ENCODE measurements at places on chromosomes 7 and 10. TPM values are rescaled to one million over a fixed set of nuclear protein-coding genes. Genes with fewer than 3 reads are reported as not detected.
A peak's percentile ranks its signal among the peaks of the same experiment; 100 is the strongest.

DNA sequence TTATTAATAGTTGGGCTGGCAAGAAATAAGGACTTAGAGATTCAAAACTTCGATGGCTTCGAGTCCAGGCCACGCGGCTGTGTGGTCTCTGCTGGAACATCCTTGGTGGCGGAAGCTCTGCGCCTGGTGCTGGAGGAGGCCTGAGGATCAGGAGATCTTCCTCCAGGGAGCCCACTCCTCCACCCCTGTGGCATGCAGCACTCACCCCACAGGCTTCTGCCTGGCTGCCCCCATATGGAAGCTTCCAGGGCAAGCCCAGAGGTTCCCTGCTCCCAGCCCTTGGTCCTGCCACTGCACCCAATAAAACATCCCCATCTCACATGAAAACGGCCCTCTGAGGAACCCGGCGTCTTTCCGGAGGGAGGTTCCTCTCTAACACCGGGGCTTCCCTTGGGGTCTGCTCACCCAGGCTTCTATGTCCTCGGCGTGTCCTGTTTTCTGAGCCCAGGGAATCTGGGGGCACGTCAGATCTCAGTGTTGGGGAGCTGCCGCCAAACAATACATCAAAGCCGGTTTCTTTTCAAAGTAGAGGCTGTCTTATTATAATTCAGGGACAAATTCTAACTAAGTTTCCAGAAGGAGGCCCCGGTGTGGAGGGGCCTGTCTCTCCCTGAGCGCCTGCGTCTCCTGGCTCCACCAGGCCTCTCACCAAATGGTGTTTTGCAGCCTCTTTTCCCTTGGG lies 32.4 kb downstream of the CALML3 start:
- H3K36me3 ChIP-seq = no peaks in the 10 kb centered on the region
- no peak overlapping the region for H3K4me3 ChIP-seq
- no peak overlapping the region for H3K27ac ChIP-seq
- DNase-seq = no peak
- H3K27me3 ChIP-seq = peaks cover 21% of the 10 kb centered on the region

DNA sequence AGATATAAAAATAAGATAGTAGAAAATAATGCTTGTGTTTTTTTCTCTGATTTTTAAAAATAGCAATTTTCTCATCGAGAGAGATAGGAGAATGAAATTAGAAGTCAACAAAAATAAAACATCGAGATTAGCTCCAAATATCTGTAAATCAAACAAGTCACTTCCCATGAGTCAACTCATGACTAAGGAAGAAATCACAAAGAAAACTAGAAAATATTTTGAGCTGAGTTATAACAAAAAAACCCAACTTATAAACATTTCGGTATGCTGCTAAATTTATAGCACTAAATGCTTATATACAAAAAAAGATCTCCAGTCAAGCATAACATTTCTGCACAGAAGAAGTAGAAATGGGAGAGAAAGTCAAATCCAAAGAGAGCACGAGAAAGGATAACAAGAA lies 140.1 kb downstream of the ITGA8 start:
- H3K27me3 ChIP-seq = no peaks in the 10 kb centered on the region
- no peak overlapping the region for H3K4me3 ChIP-seq
- DNase-seq = no peak
- H3K27ac ChIP-seq = no peak overlapping the region
- H3K36me3 ChIP-seq = no peaks in the 10 kb centered on the region
- H3K4me1 ChIP-seq = no peaks in the 10 kb centered on the region

DNA sequence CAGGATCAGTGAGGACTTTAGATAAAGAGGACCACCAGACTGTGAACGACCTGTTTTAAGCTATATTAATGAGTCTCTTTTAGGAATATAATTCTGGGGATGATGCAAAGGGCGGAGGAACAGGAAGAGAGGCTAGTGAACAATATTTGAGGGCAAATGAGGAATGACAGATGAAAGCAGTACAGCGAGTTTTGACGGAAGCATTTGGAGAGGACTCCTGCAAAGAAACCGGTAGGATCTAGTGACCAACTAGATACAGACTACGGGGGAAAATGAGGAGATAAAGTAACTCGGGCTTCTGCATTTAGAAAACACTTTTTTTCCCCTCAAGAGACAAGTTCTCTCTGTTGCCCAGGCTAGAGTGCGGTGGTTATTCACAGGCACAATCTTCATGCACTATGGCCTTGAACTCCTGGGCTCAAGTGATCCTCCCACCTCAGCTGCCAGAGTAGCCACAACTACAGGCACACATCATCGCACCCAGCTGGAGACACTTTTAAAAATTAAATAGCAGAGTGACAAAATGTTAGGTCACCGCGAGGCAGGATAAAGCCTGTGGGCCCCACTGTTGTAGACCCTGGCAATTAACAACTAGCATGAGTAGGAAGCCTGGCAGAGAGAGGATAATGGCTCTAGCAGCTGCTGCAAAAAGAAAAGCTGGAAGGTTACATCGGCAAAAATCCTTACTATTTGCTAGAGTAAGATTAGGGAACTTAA lies 143.2 kb downstream of the SRPK2 start:
- peaks cover 45% of the 10 kb centered on the region for H3K4me1 ChIP-seq
- no peaks in the 10 kb centered on the region for H3K27me3 ChIP-seq
- H3K27ac ChIP-seq = peak overlapping the region; percentile 80
- no peaks in the 10 kb centered on the region for H3K36me3 ChIP-seq
- no peak overlapping the region for H3K4me3 ChIP-seq

- H3K27ac ChIP-seq = no peak overlapping the region
- no peak overlapping the region for H3K4me3 ChIP-seq
- no peak for DNase-seq
- peaks cover 27% of the 10 kb centered on the region for H3K27me3 ChIP-seq
- H3K36me3 ChIP-seq = no peaks in the 10 kb centered on the region
- no peaks in the 10 kb centered on the region for H3K4me1 ChIP-seq
These were observed 158.8 kb downstream of the DNAJB6 start for GRCh38 chr7:157495594-157495993.

- H3K36me3 ChIP-seq = peaks cover 15% of the 10 kb centered on the region
- H3K27me3 ChIP-seq = no peaks in the 10 kb centered on the region
- H3K4me3 ChIP-seq = no peak overlapping the region
- H3K4me1 ChIP-seq = peaks cover 39% of the 10 kb centered on the region
- no peak overlapping the region for H3K27ac ChIP-seq
- DNase-seq = no peak
These were observed 1.3 kb upstream of the CLDN12 start for GRCh38 chr7:90401989-90402388.

DNA sequence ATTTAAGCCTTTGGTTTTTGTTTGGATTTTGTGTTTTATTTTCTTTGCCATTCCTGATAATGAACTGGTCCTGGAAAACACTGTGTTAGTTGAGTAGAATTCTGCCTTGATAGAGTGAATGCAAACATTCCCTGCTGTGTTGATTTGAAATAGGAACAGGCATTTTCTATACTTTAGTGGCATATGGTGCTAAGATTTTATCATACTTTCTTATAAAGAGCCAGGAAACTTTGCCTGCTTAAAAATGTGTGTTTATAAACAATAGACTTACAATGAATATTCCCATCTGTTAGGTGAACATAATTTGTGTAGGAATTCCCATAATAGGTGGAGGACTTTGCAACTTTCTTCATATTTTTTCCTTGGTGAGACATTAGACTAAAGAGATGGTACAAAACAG lies 333.3 kb downstream of the SDK1 start:
- no peak for DNase-seq
- no peaks in the 10 kb centered on the region for H3K4me1 ChIP-seq
- no peaks in the 10 kb centered on the region for H3K36me3 ChIP-seq
- H3K27ac ChIP-seq = no peak overlapping the region
- H3K4me3 ChIP-seq = no peak overlapping the region

TMEM176A gene
- 18.5 TPM for total RNA-seq

PLAU gene
- total RNA-seq = 4.9 TPM

GRCh38 chr10:74072503-74072902 lies 74.6 kb downstream of the VCL start:
- peaks cover 76% of the 10 kb centered on the region for H3K4me1 ChIP-seq
- DNase-seq = no peak
- peak overlapping the region; percentile 12 for H3K27ac ChIP-seq
- no peak overlapping the region for H3K4me3 ChIP-seq
- H3K27me3 ChIP-seq = no peaks in the 10 kb centered on the region

GRCh38 chr7:126803060-126803665 lies 449.6 kb downstream of the GRM8 start:
- no peak overlapping the region for H3K4me3 ChIP-seq
- no peak overlapping the region for H3K27ac ChIP-seq
- peaks cover 13% of the 10 kb centered on the region for H3K27me3 ChIP-seq
- no peaks in the 10 kb centered on the region for H3K36me3 ChIP-seq

HMX3 gene
- not detected for total RNA-seq

NPC1L1 gene
- 0.19 TPM for total RNA-seq

SEMA3C gene
- total RNA-seq = 66.5 TPM

GRCh38 chr10:7185367-7185690 lies 225.5 kb downstream of the SFMBT2 start:
- peaks cover 29% of the 10 kb centered on the region for H3K36me3 ChIP-seq
- H3K4me1 ChIP-seq = no peaks in the 10 kb centered on the region
- H3K27me3 ChIP-seq = no peaks in the 10 kb centered on the region
- H3K4me3 ChIP-seq = no peak overlapping the region
- H3K27ac ChIP-seq = no peak overlapping the region

EPO gene
- not detected for total RNA-seq

PTPRE gene
- 13.8 TPM for total RNA-seq

HOXA11 gene
- not detected for total RNA-seq

DNA sequence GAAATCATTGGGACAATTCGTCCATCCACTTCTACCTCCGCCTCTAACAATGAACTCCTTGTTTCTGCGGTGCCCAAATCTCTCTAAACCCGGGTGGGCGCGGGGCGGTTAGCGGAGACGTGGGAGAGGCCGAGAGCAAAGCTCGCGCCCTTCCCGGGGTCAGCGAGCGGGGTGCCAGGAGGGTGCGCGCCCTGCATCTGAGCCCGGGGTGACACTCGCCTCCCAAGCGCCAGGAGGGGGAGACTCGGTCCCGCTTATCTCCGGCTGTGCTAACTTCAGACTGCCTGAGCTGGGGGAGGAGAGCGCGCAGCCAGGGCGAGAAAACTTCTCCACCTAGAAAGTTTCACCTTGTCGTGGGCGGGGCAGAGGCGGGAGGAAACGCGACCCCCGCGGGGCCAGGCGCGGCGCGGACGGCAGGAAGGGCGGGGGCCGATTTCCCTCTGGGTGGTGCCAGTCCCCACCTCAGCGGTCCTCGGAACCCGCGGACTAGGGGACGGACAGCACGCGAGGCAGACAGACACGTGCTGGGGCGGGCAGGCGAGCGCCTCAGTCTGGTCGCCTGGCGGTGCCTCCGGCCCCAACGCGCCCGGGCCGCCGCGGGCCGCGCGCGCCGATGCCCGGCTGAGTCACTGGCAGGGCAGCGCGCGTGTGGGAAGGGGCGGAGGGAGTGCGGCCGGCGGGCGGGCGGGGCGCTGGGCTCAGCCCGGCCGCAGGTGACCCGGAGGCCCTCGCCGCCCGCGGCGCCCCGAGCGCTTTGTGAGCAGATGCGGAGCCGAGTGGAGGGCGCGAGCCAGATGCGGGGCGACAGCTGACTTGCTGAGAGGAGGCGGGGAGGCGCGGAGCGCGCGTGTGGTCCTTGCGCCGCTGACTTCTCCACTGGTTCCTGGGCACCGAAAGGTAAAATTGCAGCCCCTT lies at the start of gene MET:
TSS of gene MET (plus strand) at position 516 of the 915 bp plus-strand sequence. CDS start 26,889 bp downstream, outside the sequence.
- H3K4me1 ChIP-seq = peaks cover 40% of the 10 kb centered on the region
- H3K27me3 ChIP-seq = peaks cover 7% of the 10 kb centered on the region
- peak within 1 kb of the TSS; percentile 91 for H3K27ac ChIP-seq
- no peaks in the 10 kb centered on the region for H3K36me3 ChIP-seq
- H3K4me3 ChIP-seq = peak within 1 kb of the TSS; percentile 73

DNA sequence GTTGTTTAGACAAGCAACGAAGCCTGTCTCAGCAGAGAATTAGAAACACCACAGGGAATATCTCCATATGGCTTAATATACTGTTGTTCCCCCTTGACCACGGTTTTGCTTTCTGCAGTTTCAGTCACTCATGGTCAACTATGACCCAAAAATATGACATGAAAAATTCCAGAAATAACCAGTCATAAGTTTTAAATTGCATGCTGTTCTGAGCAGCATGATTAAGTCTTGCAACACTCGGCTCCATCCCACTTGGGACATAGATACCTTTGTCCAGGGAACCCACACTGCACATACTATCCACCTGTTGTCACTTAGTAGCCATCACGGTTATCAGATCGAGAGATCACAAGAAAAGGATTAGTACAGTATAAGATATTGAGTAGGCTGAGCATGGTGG lies 60.7 kb upstream of the FOXK1 start:
- no peaks in the 10 kb centered on the region for H3K36me3 ChIP-seq
- H3K27ac ChIP-seq = peak overlapping the region; percentile 82
- H3K4me3 ChIP-seq = no peak overlapping the region
- H3K4me1 ChIP-seq = peaks cover 34% of the 10 kb centered on the region
- DNase-seq = no peak

SP8 gene
- not detected for total RNA-seq

MPLKIP gene
- total RNA-seq = 16.2 TPM

DNA sequence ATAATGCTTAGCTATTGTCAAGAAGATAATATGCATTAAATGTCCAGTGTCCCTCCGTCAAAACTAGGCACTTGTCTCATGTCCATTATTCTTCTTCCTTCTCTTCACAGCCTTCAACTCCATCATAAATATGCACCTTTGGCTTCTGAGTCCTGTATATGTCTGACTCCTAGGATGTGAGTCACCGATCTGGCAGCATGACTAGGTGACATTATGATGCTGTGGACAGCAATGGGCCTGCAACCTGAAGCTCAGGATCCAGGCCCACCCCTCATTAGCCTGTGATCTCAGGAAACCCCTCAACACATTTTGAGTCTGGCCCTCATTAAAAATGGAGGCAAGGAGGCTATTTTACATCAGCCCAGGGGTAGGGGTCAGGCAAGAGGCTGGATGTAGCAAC lies 362.5 kb upstream of the ZMIZ1 start:
- H3K4me1 ChIP-seq = peaks cover 1% of the 10 kb centered on the region
- no peaks in the 10 kb centered on the region for H3K27me3 ChIP-seq
- no peak overlapping the region for H3K4me3 ChIP-seq
- no peak overlapping the region for H3K27ac ChIP-seq
- DNase-seq = no peak
- H3K36me3 ChIP-seq = no peaks in the 10 kb centered on the region

- H3K4me1 ChIP-seq = peaks cover 60% of the 10 kb centered on the region
- H3K4me3 ChIP-seq = peak overlapping the region; percentile 46
- H3K27me3 ChIP-seq = no peaks in the 10 kb centered on the region
- H3K36me3 ChIP-seq = no peaks in the 10 kb centered on the region
- H3K27ac ChIP-seq = peak overlapping the region; percentile 80
- peak; percentile 80 for DNase-seq
These were observed 70.6 kb downstream of the PTPRE start for GRCh38 chr10:127977357-127978009.

AGMO gene
- total RNA-seq = 0.36 TPM
